ENCODE measurements at places on chromosomes 3 and 15.

DNA sequence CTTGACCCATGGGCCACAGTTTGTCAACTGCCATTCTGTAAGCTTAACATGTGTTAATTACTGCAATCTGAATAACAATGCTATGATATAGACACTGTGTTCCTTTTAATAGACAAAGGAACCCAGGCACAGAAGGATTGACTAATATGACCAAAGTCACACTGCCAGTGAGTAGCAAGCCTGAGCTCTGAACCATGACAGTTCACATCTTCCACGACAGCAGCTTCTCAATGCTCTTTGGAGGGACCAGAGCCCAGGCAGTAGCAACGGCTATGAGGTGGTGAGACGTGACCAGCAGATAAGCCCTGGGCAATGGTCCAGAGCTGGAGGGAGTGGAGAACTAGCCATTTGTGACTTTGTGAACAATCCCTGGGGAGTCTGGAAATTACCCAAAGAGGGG, 19.4 kb downstream of the CA12 start:
- no peak for DNase-seq

GRCh38 chr15:75360391-75360790, 8.0 kb downstream of the MAN2C1 start:
- no peak for DNase-seq

DNA sequence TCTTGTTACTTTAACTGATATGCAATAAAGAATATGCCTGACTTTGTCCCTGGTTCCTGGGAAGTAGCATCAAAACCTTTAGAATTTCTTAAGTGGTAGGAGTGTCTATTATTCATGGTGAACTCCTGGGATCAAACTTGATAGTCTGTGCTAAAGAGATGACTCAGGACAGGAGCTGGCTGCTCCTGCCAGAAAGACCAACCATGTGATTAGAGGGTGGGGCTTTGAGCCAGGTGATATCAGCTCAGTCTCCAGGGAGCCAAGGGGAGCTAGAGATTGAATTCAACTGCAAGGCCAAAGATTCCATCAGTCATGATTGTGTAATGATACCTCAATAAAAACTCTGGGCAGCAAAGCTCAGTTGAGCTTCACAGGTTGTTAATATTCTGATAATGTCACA, 20.6 kb upstream of the TMC3 start:
- peak; percentile 56 for DNase-seq

GRCh38 chr3:171971919-171972514, 67.4 kb upstream of the FNDC3B start:
- no peak for DNase-seq

- DNase-seq = peak; percentile 51
Observed at GRCh38 chr3:158539414-158540014, 31.5 kb upstream of the MLF1 start.

DNA sequence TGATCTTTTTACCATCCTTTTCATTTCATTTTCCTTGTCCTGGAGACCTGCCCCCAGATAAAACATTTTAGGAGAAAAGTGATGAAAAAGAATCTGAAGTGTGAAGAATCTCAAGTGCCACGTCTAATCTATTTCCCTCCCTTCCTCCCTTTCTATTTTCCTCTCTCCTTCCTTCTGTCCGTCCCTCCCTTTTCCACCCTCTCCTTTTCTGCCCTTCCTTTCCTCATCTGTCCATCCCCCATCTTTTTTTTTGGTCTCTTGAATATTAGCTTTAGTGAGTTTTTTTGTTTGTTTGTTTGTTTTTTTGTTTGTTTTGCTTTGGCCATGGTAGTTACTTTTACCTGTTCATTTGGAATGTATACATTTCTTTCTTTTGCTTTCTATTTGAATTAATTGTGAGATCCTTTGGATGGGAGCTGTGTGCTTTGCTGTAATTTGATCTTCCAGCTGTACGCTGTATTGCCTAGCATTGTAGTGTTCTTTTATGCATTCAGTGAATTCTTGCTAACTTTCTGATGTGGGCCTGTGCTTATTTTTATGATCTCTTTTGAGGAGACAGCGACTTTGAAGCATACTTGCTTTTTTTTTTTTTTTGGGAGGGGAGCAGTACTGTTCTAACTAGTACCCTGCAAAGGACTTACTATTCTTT, 19.2 kb downstream of the CDIN1 start:
- no peak for DNase-seq

GRCh38 chr3:127115691-127116351, 77.1 kb upstream of the PRR23E start:
- DNase-seq = no peak
